ENCODE measurements at places on chromosomes 3 and 15.

DNA sequence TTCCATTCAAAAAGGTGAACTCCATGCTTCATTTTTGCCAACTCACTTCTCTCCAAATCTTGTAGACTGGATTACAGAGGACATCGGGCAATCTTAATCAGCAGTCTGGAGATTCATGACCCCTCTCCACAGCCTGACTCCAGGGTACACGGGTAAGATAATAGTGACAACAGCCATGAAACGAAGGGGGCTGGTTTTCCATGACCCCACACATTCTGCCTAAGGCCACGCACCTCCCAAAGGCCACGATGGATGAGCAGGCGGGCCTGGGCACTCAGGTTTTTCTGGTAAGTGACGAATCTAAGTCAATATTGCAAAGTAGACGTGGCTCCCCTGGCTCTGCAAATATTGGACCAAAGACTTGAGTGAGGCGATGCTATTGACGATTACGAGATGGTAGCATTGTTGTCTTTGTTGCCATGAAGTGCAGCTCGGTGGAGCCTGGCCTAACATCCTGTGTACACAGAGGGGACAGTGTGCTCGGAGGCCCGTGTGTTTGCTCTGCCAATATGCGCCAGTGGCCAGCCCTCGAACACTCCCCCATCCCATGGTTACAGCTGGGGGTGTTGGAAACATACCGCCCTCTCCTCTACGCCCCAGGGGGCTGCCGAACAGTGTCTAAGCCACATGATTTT, 119.1 kb downstream of the OPA1 start:
- DNase-seq = no peak

- no peak for DNase-seq
Observed at GRCh38 chr3:66428733-66429132, 72.1 kb downstream of the LRIG1 start.

DNA sequence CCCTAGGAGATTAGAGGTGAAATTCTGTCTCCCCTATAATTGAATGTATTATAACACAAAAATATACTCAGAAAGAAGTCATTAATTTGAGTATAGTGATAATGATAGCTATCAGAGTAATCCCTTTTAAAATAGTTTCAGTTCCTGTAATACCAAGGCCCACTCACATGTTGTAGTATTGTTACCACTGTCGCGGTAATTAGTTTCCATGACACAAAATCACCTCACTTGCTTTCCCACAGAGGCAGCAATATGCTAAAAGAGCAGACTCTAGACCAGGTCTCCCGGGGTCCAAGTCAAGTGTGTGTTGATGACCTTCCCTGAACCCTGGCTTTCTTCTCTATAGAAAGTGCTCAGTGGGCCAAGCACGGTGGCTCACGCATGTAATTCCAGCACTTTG, 39.5 kb upstream of the NSMCE3 start:
- no peak for DNase-seq

DNA sequence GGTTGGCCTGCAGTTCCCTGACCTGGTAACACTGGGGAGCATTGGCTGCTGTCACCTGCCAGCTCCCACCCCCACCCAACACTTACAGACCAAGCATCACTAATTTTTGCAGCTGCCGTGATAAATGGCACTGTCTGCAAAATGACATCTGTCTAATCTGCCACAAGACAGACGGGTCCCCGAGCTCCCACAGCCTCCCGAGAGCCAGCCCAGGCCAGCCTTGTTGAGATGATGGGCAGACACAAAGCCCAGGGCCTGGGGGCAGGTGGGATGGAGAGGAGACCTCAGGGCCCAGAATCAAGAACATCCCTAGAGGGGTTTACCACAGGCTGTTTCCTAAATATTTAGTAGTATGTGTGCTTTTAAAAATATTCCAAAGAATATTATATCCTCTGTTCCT, 203.4 kb downstream of the TBC1D2B start:
- DNase-seq = no peak

- no peak for DNase-seq
Observed at GRCh38 chr3:43866529-43867353, 176.0 kb downstream of the ABHD5 start.

- DNase-seq = no peak
Observed at GRCh38 chr15:67181221-67181639, 73.2 kb downstream of the AAGAB start.

- DNase-seq = no peak
Observed at GRCh38 chr3:76345878-76346277, 560.5 kb upstream of the ZNF717 start.

DNA sequence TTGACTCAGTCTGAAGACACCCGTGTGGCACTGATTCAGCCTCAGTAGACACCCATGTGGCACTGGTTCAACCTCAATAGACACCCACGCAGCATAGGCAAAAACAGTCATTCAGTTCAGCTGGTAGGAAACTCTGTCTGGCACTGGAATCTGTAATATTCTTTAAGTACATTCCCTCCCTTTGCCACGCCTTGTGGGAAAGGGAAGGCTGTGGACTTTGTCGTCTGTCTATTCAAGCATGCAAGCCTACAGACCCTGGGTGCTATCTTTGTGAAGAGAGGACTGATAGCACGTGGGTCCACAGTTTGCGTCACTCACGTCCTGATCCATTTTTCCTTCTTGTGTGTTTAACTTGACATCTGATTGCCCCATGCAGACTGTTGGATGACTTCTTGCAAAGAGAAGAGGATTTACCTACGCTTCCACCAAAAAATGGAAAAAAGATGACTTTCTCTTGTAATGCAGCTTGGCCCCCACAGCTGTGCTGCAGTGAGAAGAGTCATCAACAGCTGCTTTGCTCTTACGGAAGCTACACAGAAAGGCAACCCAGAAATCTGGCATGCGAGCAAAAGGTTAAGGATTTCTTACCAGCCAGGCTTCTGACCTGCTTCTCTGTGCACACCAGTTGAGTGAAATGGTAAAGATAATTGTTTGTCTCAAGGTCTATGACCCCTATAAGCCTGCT, 278.1 kb downstream of the ULK4 start:
- DNase-seq = no peak

GRCh38 chr3:16253601-16254000, 11.1 kb downstream of the DPH3 start:
- no peak for DNase-seq

DNA sequence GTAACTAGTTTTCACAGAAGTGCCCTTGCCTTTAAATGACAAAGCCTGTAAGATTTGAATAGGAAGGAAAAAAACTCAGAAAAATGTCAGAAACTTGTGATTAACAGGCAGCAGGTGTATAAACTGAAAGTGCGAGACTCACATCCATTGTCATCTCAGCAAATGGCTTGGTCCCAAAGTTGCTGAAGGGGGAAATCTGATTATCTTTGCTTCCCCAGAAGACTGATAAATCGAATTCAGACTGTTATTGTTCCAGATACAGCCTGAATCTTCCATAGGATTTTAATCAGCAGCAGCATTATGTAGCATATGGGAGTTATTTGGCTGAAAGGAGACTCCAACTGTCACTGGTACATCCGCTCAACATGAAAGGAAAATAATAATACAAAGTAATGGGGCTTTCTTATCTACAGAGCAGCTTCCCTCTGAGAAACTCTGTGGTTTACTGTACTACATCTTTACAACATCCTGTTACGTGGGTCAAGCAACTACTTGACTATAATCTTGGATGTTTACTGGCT, 550.4 kb upstream of the CCDC54 start:
- no peak for DNase-seq

- DNase-seq = no peak
Observed at GRCh38 chr3:182309120-182309519, 484.2 kb upstream of the ATP11B start.

DNA sequence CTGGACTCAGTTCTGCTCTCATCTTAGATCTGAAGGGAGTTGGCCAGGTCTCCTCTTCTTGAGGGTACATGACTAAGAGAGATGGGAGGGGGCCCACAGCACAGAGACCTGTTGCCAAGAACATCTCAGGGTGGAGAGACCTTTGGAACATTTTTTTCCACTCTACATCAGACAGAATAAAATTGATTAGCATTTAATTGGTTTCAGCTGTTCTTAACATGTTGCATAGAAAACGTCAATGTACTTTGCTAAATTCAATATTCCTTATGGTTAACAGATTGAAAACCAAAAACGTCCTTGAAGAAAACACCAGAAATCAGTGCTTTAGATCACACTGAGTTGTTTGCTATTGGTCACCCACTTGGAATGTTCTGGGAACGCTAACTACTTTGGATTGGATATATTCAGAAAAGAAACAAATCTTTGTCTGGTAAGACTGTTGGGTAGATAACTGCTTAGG, 36.4 kb upstream of the FSTL1 start:
- DNase-seq = no peak

Measured in GM12892 (cell line).